ENCODE measurements at places on chromosomes 5 and 9.

DNA sequence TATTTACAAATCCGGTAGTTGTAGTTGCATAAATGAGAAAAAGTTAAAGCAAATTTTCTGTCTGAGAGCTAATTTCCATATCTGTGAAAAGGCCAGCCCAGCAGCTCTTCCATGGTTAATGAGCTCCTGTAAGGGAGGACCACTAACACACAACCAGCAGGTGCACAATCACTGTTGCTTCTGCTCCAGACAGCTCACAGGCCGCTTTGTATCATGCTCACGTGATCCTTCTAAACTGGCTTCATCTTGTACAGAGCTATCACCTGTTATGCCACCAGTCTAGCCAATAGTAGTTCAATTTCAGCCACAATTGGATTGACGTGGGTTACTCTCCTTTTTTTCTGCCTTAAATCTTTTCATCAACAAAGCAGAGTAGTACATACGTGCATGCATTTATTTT lies 38.3 kb upstream of the FBXL17 start:
- DNase-seq: peak; percentile 41

DNA sequence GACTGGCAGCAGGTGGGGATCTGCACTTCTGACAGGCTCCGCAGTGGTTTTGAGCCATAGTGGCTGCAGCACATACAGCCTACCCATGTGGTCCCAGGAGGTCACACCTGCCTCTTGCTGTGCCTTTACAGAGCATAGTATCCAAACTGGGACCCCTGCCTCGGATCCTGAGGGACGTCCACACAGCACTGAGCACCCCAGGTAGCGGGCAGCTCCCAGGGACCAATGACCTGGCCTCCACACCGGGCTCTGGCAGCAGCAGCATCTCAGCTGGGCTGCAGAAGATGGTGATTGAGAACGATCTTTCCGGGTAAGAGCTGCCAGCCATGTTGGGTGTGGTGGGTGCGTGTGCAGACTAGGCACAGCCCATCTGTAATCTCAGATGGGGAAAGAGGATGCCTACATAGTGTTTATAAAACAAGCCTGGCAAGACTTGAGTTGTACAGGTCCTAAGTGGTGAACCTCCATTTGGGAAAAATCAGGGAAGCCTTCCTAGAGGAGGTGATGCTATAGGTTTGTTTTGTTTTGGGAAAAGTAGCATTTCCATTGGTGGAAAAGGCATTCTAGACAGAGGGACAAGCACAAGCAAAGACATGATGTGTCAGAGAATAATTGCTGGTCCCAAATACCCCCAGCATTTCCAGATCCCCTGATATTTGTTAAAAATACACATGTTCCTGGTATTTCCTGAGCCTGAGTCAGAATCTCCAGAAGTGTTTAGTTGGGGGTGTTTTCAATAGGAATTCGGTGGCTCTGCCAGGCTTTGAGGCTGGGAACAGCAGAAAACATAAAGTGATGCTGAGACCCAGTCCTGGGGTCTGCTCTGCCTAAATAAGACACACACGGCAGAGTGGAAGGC lies 119.2 kb downstream of the DAB2IP start:
- no peak for DNase-seq

GRCh38 chr9:137410891-137411249 lies 12.1 kb downstream of the EXD3 start:
- DNase-seq: no peak

DNA sequence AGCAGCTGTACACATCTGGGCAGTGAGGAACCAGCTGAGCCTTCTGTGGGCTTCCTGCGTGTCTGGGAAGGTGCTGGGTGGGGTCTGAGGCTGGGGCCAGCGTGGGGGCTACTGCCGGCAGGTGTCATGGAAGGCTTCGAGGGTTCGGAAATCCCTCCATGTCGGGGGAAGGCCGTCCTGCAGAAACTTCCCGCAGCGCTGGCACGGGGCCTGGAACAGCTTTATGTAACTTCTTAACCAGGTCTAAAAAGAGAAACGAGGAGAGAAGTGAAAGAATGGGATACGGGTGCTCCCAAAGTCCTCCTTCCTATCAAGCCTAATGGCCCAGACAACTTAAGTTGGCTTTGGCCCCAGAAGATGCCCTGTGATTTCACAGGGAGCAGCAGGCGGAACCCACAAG lies 120.6 kb upstream of the RAPGEF1 start:
- DNase-seq: no peak

DNA sequence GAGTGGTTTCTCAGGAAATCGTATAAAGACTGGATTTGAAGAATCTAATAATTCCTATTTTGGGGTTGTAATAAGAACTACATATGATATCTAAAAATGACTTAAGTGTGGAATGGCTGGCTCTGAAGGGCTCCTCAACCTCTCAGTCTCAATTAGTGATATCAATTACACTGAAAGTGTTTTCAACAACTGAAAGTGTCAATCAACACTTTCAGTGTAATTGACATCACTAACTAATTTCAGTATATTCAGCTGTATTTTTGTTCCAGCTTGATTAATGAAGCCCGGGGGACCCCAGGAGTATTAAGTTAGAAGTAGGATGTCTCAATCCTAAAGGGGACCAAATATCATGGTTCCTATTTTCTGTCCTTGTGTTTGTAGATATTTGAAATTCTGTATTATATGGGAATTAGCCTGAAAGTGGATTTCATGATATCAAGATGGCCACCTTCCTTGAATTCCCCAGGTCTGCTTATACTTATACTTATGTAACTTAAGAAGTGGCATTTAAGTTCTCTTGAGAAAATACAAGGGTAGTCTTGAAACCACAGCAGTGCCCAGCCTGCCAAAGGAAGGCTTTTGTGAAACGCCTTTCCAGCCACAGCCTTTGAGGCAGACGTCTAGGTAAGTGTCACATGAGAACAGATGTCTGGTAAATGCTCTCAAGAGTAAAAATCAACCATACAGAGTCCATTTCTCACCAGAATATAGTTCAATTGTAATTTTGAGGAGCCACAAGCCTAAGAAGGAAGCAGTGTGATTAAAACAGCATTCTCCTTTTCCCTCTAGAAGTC lies 4.6 kb downstream of the BASP1 start:
- DNase-seq: no peak

- DNase-seq: no peak
Measured at GRCh38 chr9:281741-282645, 67.3 kb downstream of the DOCK8 start.

- no peak for DNase-seq
Measured at GRCh38 chr9:84000186-84000585, 19.6 kb downstream of the RMI1 start.

DNA sequence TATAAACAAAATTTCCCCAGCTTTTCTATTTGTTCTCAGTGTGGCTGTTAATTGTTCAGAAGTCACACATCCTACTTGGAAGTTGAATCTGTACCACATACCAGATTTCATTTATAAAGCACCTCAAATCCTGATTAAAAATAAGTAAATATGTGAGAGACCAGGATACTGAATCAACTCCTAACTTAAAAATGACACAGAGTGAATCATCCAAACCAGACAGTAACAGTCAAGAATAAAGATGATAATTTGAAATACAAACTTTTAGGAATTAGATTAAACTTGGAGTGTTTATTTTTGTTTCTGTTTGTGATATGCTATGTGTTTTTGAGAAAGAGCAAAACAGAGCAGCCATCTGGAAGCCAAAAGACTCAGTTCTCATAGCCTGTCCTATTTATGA lies 633.2 kb upstream of the RORB start:
- DNase-seq: no peak

DNA sequence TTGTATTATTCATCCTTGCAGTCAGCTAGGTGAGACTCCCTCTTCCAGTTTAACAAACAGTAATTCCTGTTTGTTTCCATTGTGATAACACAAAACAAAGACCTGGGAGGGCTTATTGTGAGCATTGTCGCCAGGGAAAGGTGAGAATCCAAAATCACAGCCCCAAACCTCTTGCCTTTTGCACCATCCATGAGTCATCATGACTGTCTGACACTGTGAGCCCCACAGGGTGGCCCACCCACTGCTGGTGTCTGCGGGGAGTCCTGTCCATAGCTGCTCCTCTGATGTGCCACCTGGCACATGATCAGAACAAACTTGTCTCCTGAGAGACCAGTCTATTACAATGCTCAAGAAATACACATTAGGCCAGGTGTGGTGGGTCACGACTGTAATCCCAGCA lies 33.7 kb upstream of the S1PR3 start:
- no peak for DNase-seq

- no peak for DNase-seq
Measured at GRCh38 chr5:158837908-158838307, 261.8 kb downstream of the EBF1 start.

- no peak for DNase-seq
Measured at GRCh38 chr5:56522960-56523359, 289.8 kb upstream of the ANKRD55 start.

GRCh38 chr9:90420768-90421513 lies 221.7 kb downstream of the DIRAS2 start:
- no peak for DNase-seq

GRCh38 chr9:122297512-122297911 lies 32.8 kb downstream of the MRRF start:
- no peak for DNase-seq

- peak; percentile 33 for DNase-seq
Measured at GRCh38 chr5:124057724-124058231, 545.8 kb downstream of the CSNK1G3 start.

DNA sequence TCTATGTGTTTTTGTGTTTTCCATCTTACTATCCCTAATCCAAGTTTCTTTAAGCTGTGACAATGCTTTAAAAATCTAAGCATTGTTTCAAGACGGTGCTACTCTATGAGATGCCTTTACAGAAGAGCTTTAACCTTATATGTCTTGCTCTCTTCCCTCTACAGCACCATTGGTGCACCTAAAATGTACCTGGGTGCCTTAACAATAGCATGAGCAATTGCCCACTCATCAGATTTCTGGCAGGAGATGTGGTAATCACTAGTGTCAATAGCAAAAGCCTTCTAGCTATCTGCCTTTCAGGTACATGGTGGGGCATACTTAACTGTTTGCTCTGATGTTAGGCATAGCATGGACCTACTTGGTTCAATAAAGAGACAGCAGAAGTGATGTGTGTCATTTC lies 222.3 kb upstream of the KIF2A start:
- no peak for DNase-seq

DNA sequence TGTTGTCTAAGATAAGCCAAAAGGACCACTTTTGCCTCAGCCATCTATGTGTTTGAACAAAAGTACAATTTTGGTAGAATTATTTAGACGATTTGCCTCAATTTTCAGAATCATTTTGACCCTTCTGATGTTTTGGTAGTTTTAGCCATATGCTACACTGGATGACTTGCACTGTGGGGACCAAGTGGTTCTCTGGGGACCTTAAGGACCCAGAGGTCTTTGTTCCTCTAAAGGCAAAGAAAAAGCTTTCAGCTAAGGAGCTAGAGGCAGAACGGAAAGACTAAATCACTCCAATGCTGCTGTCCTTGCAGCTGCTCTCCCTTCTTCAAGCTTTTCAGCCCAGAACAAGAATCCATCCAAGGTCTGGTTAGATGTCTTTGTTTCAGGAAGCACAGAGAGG lies 51.0 kb upstream of the APC start:
- DNase-seq: no peak

GRCh38 chr5:27769748-27770402 lies 731.5 kb upstream of the CDH9 start:
- no peak for DNase-seq

DNA sequence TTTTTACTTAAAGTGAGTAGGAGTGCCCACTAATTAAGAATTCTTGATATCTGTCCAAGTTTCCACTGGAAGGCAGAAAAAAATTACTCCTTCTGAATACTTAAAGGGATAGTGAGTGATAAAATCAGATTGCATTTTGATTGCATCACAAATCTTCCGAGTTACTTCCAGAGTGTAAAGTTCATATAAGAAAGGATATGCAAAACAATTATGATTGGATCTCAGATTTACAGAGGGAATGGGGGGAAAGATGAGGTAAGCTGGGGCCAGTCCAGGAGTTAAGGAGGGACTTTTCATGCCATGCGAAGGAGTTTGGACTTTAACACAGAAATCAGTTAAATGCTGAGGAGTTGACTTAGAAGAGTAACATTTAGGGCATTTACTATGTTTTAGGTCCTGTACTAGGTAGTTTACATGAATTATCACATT lies 9.3 kb upstream of the RNF145 start:
- no peak for DNase-seq

Measured in SHP77 (cell line).